ENCODE measurements at places on chromosomes 3 and 15.

GRCh38 chr3:184448321-184449160 is 68.7 kb downstream of the CHRD start:
- no peak for DNase-seq

GRCh38 chr3:65246561-65246960 is 558.8 kb upstream of the ADAMTS9 start:
- no peak for DNase-seq

DNA sequence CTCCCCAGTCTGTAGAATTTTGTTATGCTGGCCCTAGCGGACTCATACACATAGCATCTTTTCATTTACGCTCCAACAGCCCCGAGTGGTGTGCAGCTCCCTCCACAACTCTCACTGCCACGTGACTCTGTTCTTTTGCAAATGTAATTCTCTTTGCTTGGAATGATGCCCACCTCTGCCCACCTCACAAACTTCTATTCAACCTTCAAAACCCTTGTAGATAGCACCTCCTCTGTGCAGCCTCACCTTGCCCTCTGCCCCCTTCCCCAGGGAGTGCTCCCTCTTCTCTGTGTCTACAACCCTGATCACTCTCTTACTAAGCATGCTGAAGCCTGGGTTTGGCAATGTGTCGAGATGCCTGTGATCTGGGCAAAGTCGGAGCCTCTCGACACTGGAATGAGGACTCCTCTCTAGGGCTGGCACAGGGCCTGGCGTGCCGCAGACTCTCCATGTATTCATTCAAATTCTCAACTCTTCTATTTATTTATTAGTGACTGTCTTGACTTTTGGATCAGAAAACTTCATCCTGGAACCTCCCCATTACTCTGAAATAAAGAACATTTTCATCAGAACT is 73.5 kb downstream of the MGLL start:
- DNase-seq, result no peak

- DNase-seq, result no peak
Observed at GRCh38 chr3:25142609-25143355, 285.3 kb upstream of the RARB start.

DNA sequence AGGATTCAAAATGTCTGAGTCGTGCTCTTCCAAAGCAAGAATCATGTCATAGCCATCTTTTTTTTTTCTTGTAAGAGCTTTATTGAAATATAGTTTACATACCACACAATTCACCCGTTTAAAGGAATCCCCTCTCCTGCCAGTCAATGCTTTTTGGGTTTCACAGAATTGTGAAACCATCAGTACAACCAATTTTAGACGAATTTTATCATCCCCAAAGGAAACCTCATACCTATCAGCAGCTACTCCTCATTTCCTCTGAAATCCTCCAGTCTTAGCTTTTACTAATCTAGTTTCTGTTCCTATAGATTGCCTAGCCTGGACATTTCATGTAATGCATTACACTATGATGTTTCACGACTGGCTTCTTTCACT is 39.6 kb downstream of the ADIPOQ start:
- DNase-seq, result no peak

GRCh38 chr15:85762039-85762755 is 32.5 kb downstream of the KLHL25 start:
- DNase-seq, result no peak

DNA sequence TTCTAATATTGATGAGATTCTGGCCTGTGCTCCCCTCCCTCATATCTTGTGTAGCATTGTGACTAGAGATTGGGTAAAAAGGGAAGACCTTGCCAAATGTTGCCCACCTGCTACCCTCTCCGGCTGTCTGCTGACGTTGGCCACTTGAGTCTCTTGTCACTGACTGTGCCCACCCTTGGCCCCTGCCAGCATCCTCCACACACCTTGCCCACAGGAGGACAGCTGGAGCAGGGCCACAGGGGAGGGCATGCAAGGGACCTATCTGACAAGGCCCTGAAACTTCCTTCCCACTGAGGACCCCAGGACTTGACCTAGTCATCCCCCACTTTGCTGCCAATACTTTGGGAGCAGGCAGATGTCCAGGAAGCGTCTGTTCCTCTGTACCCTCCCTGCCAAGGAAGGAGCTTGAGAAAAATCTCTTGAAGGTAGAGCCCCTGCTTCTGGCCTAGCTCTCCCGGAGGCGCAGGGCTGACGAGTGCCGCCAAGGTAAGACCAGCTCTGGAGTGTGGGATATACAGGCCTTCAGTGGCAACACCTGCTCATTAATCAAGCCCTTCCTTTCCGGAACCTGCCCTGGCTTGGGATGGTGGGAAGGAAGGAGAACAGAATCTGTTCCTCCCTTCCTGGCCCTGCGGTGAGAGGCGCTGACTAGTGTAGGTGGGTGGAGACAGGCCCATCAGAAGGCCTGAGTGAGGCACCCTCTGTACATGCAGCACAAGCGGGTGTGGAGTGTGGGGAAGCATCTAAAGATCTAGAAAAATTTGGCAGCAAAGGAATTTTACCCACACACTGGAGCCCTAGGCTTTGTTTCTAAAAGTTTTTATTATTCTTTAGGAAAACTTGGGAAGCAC is 4.9 kb upstream of the PAK6 start:
- DNase-seq, result no peak

- DNase-seq, result no peak
Observed at GRCh38 chr3:14523792-14524191, 16.4 kb downstream of the GRIP2 start.

GRCh38 chr3:191378142-191378812 is 48.0 kb upstream of the UTS2B start:
- DNase-seq, result no peak

DNA sequence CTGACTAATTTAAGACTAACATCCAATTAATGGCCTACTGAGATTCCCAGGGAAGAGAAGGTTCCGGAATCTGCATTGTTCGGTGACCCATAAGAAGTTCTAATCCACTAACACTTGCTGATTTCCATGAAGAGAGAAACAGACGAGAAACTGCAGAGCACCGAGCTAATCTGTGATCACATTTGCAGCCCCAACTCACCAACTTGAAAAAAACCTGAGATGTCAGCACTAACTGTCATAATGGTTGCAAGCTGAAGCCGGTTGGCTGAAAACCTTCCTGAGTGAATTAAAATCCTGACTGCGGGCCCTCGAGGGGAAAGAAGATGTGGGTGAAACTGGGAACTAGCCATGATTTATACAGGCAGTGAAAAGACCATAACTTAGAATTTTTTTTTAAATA is 204.8 kb upstream of the IGF1R start:
- no peak for DNase-seq

GRCh38 chr15:71773206-71773859 is 37.0 kb upstream of the NR2E3 start:
- no peak for DNase-seq

DNA sequence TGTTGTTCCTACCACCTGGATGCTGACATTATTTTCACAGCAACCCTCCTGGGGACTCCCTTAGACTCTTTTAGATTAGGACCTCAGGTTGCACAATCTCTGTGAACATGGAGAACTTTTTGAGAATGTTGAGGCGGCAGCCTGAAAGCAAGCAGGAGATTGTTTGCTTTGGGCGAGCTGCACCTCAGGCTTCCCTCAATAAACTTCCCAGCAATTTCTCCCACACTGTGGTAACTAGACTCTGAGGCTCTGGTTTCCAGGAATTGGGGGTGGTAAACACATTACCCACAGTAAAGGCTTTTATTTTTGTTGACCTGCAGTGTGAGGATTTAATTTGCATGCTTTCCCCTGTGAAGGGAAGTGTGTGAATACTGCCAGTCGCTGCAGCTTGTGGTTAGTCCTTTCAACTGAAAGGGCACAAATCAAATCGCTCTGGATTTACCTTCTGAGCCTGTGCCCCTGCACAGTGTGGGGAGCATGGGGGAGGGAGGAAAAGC is 35.2 kb upstream of the SIAH2 start:
- no peak for DNase-seq

- DNase-seq, result no peak
Observed at GRCh38 chr3:134799393-134799792, 4.3 kb downstream of the EPHB1 start.

DNA sequence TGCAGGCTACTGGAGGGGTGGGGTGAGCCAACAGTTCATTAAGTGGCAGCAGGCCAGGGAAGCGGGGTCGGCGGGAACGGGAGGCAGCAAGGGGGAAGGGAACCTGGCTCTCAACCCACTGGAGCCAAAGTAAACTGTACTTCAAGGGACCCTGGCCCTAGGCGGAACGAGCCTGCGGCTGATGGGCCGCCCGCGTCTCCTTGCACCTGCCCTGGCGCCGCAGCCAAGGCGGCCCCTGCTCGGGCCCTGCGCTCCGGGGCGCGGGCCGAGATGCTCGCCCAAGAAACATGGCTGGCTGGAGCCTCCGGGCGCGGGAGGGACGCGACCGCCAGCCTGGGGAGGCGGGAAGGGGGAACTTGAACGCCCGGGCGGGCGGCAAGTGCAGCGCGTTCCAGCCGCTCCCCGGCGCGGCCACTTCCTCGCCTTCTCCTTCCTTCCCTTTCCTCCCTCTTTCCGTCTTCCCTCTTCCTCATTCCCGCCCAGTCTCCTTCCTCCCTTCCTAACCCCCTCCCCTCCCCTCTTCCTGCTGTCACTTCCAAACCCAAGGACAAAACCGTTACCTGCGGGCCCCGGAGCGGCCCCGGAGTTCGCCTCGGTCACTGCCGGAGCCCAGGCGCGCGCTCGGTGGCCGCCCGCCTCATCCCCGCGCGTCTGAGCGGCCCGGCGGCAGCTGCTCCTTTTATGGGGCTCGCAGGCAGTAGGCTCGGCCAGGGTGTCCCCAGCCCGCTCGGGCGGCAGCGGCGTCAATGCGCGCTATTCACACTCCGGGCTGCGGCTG is 489.7 kb downstream of the MAGI1 start:
- no peak for DNase-seq

DNA sequence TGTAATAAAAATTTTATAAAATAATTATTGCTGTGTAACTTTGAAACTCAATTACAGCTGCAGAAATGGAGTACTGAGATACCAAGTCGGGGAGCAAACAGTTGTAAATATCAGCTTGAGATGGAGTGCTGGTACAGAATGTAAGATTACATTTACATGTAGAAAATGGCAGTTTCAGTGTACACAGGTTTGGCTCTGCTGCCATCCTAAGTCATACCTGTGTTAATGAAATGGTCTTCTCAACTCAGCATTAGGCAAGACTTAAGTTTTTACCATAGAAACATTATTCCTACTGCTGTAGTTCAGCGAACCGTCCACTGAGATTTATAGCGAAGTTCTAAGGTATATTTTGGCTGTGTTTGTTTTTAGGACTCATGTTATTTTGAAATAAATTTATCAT is 110.1 kb upstream of the TBL1XR1 start:
- no peak for DNase-seq

DNA sequence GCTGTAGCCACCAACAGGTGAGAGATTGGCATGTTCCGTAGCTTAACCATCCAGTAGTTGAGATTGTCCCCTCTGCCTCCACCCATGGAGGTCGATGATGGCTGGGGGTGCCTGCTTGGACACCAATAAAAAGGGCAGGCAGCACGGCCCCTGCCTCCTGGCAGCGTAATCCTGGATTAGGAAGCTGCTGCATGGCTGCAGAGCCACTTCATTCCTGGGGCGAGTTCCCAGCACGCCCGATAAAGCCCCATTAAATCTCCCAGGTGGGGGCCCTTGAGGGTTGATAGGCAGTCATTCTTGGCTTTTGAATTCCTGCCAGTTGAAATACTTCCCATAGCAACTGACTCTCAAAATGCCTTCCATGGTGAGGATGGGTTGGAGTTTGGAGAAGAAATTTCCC is 67.8 kb downstream of the PLXNA1 start:
- DNase-seq, result no peak

DNA sequence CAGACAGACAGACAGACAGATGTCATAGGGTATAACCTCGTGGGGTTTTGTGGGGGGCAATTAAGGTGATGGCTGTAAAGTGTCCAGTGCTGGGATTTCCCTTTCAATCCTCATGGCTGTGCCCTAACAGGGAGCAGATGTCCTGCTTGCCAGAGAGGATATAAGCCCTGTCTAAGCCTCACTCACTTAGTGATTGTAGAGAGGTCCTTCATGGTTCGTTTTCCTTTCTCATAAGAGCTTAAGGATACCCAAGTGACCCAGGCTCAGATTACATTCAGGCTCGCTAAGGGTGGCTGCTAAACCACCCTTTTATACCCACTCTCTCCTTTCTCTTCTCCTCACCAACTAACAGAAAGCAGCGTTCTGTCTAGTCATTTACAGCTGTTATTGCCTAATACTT is 19.2 kb downstream of the LYSMD2 start:
- DNase-seq, result no peak

GRCh38 chr3:42849017-42849416 is 26.7 kb downstream of the CYP8B1 start:
- no peak for DNase-seq

DNA sequence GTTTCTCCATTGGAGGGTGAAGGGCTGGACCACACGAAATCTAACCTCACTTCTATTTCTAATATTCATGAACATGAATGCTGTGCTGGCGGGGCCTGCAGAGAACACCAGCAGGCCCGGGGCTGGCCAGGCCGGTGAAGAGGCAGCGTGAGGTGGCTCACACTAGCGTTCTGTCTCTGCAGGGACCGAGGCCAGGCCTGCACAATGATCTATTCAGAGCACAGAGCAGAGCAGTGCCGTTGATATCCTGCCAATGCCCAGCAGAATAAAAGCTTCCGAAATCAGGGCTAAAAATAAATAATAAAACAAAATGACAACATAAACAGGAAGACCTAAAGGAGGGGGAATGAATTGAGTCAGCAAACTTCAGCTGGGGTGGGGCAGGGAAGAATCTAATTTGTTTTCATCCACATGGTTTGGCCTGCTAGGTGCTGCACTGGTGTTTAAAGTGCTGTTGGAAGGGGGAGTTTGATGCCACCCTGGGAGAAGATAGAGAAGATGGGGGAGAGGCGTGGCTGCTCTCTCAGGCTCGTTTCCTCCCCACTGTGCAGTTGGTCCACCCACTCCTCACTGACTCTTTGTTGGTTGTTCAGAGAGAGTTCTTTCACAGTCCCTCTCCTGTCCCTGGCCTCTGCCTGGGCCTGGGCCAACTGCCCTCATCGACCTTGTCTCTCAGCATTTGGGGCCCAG is 837.1 kb downstream of the AGBL1 start:
- no peak for DNase-seq

- DNase-seq, result no peak
Observed at GRCh38 chr3:122294359-122294758, 30.7 kb upstream of the CSTA start.

DNA sequence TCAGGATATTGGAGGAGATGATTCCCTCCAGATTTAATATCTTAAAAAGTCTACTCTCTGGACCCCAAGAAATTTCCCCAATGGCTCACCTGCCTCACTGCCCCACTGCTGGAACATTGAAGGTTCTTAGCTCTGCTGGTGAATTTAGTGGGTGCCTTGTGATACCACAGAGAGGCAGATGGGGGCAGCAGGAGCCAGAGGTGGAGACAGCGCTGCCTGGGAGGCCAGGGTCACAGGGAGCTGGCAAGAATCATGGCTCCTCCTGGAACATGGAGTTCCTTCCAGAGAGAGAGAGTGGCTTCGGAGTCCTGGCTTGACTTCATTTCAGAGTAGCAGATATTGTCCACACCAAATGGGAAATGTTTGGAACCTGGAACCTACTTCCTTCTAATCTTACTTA is 263.5 kb upstream of the CFAP20DC start:
- DNase-seq, result peak; percentile 6

DNA sequence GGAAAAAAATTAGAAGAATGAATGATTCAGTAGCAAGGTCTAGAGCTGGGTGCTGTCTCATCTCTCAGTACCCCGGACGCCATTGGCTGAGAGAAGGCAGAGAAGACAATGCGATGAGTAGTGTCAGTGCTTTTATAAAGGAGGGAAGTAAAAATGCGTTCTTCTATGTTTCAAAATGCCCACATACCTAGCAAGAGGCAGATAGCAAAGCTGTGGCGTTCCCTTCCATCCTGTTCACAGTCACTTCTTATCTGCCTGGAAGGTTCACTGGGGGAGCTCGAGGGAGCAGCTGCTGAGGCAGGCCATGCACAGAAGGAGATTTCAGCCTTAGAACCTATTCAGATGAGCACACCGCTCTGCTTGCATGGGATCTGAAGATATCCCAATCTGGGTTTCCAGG is 234.0 kb downstream of the RPLP1 start:
- no peak for DNase-seq
